ENCODE measurements at places on chromosomes 3 and 15.

- no peak for DNase-seq
Measured at GRCh38 chr3:48819234-48820221, 28.1 kb downstream of the PRKAR2A start.

GRCh38 chr3:163766112-163766511 lies 1312.2 kb downstream of the SI start:
- DNase-seq: no peak

DNA sequence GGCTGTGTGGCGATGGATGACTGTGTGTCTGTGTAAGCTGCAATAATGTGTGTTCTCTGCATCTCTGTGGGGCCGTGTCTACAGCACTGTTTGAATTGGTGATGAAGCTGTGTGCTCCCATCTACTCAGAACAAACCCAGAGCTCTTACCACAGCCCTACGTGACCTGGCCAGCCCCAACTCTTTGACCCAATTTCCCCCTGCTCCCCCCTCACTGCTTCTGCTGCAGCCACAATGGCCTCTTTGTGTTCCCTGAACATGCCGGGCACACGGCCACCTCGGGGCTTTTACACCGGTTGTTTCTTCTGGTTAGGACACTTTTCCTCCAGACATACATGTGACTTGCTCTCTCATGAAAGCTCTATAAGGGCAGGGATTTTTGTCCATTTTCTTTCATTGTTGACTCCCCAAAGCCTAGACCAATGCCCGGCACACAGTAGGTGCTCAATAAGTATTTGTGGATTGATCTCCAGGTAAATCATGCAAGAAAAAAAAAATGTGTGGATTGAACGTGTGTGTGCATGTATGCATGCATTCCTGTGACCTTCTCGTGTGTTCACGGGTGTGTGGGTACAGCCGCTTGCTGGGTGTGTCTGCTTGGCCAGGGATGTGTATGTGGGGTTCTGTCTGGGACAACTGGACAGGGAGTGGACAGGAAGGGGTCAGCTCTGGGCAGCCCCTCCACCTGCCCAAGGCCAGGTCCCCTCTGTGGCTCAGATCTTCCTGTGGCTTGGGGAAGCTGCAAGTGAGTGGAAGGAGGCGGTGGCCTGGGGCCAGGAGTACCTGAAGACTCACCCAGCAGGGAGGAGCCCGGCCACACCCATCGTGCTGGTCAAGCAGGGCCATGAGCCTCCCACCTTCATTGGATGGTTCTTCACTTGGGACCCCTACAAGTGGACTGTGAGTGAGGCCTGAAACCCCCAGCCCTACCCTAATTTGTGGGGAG lies 14.8 kb downstream of the VILL start:
- no peak for DNase-seq

DNA sequence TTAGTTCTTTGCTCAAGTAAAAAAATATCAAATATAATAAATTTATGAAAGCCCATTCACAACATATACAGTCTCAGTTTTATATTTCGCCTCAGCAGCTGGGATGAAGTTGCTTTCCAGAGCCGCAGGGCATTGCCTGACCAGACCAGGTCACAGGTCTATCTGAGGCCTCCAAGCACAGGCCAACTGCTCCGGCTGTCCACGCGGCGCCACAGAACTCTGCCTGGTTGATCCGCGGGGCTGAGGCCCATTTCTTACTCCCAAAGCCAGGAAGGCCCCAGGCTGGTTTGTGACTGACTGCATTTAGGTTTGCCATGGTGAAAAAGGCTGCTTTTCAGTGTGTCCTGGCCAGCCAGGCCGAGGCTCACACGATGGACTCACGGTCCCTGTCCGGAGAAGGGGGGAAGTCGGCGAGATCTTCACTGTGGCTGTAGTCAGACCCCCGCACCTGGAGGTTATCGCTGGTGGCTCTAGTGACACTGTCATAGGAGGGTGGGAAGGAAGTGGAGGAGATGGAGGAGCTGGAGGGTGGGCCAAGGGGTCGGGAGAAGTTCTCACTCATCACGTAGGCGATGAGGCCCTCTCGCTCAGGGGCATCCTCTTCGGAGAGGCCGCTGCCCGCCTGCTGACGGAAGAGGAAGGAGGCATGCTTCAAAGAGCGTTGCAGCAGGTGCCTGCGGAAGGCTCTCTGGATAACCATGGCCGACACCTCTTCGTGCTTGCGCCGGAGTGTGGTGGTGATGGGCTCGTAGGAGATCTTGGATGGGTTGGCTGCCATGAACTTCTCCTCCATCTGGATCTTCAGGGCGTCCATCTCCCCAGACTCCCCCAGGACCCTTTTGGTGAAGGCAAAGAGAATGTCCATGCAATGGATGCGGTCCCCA lies 54.1 kb downstream of the EXOG start:
- DNase-seq: no peak

DNA sequence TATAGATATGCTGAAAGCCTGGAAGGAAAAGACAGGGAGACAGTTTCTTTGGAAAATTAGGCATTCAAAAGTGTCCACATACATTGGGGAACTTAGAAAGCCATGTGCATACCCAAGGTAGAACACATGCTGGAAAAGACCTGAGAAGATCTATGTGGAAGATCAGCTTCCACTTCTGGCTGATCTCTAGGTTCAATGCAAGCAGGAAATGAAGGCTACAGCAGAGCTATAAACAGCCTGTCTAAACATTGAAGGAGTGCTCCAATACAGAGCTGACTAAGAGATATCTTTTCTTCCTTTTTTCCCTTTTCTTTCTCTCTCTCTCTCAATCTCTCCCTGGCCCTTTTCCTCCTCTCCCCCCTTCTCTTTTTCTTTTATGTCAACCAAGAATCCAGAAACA lies 73.6 kb upstream of the TCF12 start:
- no peak for DNase-seq

DNA sequence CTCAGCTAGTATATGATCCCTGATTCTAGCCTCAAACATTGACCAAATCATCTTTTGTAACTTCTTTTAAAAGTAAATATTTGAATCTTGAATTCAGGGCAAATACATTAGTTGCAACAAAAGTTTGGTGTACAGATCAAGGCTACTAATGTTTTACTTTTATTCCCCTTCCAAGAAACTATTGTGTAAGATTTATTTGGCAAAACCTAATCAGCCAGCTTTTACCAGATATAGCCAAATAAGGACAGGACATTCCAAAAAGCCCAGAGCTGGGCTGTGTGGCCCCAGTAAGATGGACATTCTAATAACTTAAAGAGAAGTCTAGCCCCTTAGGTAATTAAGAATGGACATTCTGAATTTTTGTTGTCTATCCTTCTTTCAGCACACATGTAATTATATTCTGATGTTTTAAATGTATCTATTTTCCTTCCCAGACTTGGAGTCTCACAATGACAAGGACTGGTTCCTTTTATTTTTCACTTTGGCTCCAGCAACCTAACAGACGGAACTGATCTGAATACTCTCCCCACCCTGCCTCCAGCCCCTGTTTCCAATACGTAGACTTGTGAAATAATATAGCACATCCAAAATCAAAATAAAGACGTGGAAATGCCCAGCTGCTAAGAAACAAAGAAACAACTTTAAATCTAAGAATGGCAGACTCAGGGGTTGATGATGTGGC lies 48.1 kb downstream of the STARD5 start:
- no peak for DNase-seq

GRCh38 chr3:204102-204501 lies 7.5 kb downstream of the CHL1 start:
- DNase-seq: no peak

GRCh38 chr3:49801160-49801559 lies 1.5 kb upstream of the CDHR4 start:
- no peak for DNase-seq

DNA sequence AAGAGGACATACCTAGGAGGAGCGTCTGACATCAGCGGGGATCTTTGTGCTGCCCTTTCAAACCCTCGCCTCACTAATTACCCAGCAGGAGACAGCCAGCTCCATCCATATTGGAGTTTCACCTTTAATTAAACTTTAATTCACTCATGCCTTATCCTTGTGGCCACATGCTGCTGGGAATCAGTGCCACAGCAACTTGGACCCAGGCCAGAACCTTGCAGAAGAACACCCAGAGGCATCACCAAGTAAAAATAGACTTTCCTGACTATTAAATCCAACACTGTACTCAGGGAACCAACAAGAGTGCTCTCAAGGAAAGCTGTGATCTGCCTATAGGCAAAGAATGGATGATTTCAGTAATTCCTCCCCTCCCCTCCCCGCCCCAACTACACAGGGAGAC lies 23.9 kb downstream of the EIF1B start:
- DNase-seq: no peak

- no peak for DNase-seq
Measured at GRCh38 chr3:187077537-187077936, 61.8 kb downstream of the RPL39L start.
